ENCODE measurements at places on chromosomes 2 and 18. TPM values are rescaled to one million over a fixed set of nuclear protein-coding genes. Genes with fewer than 3 reads are reported as not detected.

Gene KATNAL2
- 0.06 TPM for total RNA-seq

DNA sequence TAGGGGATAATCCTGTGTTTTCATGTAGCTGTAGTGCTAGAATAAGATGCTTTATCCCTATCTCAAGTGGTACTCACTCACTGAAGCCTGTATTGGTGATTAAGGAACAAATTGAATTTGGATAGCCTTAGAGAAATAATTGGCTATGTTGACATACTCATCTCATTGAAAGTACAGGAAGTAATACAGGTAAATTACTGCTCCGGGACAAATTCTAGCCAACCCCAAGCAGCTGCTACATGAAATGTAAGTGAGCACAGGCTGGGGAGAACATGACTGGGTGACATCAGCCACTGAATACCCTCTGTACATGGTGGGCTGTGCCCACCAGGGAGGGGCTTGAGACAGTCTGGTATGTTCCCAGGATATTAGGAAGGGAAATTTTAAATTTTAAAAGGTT lies 188.4 kb upstream of the RASGRP3 start:
- DNase-seq = no peak

DNA sequence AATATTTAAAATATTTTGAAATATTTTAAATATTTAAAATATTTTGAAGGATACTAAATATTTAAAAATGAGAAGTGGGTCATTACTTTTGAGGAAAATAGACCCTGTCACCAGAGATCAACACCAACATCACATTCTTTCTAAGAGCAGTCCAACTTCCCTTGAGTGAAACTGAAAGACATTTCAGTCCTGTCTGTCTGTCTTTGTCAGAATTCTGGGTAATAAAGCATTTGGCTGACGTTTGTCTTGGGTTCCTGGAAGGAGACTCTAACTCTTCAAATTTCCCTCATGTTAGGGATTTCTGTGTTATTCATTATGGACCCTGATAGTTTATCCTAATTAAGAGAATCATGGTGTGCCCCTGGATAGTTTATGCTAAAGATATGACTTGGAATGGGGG lies 32.8 kb downstream of the TTC21B start:
- no peak for DNase-seq

GRCh38 chr2:134347756-134348155 lies 93.9 kb downstream of the MGAT5 start:
- no peak for DNase-seq

Gene GBX2
- total RNA-seq = 4.8 TPM

Gene C2orf72
- total RNA-seq = 0.29 TPM

DNA sequence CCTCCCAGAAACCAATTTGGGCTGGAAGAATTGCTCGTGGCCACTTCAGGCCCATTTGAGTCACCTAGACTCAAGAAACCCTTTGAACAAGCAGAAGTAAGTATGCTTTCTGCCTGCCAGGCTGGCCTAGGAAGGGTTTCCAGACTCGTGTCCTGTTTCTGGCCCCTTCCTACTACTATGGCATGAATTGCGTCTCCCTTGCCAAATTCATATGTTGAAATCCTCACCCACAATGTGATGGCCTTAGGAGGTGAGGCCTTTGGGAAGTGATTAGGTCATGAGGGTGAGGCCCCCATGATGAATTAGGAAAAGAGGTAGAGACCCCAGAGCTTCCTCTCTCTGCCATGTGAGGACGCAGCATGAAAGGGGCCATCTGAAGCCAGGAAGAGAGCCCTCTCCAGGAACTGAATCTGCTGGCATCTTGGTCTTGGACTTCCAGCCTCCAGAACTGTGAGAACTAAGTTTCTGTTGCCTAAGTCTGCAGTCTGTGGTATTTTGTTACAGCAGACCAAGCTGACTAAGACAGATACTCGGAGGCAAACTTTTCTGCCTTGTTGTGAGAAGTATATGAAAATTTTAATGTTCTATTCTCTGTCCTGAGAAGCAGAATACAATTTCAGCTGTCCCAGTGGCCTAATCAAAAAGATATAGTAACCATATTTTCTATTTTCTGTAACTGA lies 13.1 kb downstream of the GPR45 start:
- DNase-seq = no peak

GRCh38 chr2:101111917-101112771 lies 39.0 kb downstream of the TBC1D8 start:
- no peak for DNase-seq

GRCh38 chr18:50970006-50970405 lies 2.2 kb downstream of the ELAC1 start:
- DNase-seq = no peak

GRCh38 chr2:26178746-26179436 lies 6.0 kb downstream of the GAREM2 start:
- DNase-seq = no peak
